ENCODE measurements at places on chromosomes 6 and 20. TPM values are rescaled to one million over a fixed set of nuclear protein-coding genes. Genes with fewer than 3 reads are reported as not detected.

The PLA2G7 gene
- total RNA-seq: 1.9 TPM

The LZTS3 gene
- total RNA-seq: 20.0 TPM

The GNAS-AS1 gene
- total RNA-seq: 0.88 TPM

The RSPH9 gene
- 0.16 TPM for total RNA-seq

The ENPP1 gene
- 6.5 TPM for total RNA-seq

The NUS1 gene
- total RNA-seq: 35.8 TPM
